ENCODE measurements at places on chromosomes 3 and 15.

DNA sequence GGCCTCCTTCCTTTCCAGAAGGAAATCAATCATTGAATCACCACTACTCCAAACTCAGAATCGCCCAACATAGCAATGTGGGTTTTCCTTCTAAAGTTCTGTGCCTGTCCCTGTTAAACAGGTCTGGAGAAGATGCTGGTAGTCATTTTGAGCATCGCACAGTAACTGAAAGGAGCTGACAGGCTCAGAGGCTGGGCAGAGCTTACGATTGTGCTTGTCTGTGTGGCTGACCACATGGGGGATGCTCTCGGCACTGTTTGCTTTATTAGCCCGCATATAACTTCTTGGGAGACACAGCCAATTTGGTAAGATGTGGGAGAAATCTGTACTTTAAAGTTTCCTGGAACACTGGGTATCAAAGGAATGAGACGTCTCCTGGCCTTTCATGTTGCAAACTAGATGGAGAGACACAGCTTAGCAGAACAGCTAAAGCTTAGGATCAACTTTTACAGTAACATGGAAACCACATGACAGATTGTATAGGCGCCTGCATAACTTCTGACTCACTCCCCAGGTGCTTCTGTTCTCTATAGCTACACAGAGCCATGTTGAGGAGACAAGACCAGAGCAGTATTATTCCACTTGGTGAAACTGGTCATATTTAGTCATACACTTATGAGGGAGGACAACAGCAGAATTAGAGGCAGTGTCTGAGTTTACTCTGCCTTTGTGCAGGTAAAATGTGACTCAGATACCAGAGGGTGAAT, 374.1 kb downstream of the RORA start:
- DNase-seq, result no peak

- peak; percentile 85 for DNase-seq
Observed at GRCh38 chr3:44729384-44729910, at the start of gene ZNF501. TSS of gene ZNF501 (plus strand) at chr3:44729635. CDS start at chr3:44734422, 4,787 bp downstream.

- no peak for DNase-seq
Observed at GRCh38 chr15:89399238-89400115, 64.9 kb upstream of the POLG start.

DNA sequence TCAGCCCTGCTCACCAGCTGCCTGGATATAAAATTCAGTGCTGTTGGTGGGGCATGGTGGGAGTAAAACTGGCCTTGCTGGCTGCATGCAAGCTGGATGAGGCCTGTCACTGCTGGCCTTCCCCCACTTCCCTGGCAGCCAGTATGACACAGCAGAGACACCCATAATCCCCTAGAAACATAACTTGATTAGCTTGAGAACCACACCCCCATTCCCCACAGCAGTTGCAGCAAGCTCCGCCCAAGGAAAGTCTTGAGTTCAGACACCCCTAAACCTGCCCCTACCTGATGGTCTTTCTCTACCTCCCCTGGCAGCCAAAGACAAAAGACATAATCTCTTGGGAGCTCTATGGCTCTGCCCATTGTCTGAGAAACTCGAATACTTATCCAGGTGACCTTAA, 405.1 kb upstream of the NECTIN3 start:
- DNase-seq, result no peak

GRCh38 chr15:27934782-27935181, 164.3 kb downstream of the OCA2 start:
- no peak for DNase-seq

- no peak for DNase-seq
Observed at GRCh38 chr3:85342915-85343314, 384.1 kb downstream of the CADM2 start.

DNA sequence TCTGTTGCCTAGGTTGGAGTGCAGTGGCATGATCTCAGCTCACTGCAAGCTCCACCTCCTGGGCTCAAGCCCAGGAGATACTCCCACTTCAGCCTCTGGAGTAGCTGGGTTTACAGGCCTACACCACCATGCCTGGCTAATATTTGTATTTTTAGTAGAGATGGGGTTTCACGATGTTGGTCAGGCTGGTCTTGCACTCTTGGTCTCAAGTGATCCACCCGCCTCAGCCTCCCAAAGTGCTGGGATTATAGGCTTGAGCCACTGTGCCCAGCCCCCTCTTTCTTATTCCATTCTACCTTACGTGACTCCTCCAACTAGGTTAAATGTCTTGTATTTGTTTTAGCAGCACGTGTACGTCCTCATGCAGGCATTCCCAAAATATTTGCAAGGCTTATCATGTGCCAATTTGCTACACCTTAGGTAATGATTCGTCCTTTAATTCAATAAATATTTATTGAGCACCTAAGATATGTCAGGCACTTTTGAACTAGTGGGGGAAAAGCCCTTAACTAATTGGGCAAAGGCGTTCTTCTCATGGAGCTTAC, 14.9 kb upstream of the MAGI1 start:
- DNase-seq, result no peak

DNA sequence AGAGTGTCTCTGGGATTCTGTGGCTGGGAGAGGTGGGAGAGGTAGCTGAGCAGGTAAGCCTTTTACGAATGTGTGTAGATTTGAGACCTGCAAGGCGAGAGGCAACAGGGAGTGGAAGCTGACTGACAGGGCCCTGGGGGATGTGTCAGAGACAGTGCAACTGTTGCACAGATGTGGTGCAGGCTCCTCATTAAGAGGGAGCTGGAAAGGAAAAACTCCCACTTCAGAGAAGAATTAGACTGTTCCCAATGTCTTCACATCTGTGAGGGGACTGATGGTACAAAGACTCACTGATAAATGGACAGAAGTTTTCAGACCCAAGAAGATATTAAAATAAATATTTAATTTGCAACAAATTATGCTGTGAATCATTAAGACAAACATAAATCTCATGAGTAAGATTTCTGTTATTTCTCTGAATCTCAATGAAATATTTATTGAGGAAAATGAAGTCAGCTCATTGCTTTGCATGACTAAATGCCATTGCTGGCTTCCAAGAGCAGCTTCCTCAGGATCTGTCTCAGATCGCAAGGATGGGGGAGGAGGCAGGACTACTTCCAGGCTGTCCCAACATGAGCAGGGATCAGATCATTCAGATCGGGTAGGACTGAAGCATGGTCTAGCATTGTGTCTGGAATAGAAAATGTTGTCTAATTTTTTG, 127.3 kb upstream of the ROPN1 start:
- DNase-seq, result no peak

DNA sequence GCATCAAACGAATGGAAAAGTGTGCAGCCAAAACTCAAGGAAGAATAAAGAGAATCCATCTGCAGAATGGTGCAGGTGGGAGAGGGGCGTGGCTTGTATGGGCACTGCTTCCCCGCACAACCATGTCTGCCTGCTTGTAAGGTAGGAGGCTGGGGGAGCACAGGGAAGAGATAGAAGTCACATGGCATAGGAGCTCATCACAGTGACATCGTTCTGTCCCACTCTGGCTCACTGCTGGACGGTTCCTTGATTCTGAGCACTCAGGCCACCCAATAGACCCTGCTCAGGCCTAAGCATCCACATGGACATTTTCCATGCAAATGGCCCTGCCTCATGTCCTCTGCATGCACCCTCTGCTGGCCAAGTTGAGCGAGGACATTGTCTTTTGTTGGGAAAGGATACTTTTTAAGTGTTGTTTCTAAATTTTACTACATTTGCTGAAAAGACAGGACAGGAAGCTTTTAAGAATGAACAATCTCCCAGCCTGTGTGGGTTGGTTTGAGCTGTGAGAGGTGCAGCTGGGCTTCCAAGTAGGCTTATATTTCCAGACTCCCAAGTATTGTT, 3.1 kb downstream of the MYLK start:
- DNase-seq, result no peak

GRCh38 chr3:140094487-140094886, 159.5 kb downstream of the CLSTN2 start:
- DNase-seq, result no peak
